Cerebellum (tissue), 4 donors: ENCODE measurements at places on chromosomes 6 and 20. TPM values are rescaled to one million over a fixed set of nuclear protein-coding genes. Genes with fewer than 3 reads are reported as not detected.

The TCP11 gene
- not detected for total RNA-seq

DNA sequence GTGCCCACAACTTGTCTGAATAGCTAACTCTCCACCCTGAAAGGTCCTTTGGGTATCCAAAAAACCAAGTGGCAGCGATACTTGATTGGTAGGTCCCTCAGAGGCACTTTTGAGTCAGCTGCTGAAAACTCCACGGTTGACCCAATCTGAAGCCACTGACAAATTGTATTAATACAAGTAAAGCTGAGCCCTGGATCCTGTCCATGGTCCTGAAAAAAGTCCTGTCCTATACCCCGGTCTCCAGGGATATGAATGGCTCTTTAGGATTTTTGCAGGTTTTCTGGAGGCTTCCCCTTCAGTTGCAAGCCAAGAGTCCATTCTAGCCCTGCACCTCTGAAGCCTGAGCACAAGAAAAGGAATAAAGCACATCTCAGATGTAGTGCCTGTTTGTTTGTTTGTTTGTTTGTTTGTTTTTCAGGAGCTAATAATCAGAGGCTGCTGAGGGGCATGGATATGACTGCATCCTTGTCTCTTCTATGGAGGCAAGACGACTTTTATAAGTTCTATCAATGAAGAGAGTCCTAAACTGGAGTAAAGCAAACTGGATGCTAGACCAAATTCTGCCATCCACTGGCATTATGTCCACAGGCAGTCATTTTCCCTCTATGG lies 1.7 kb upstream of the SLC12A5 start:
- DNase-seq: no peak

GRCh38 chr20:21189761-21190523 lies 64.1 kb downstream of the KIZ start:
- no peak for DNase-seq

The MOG gene
- 0.18 TPM for total RNA-seq

GRCh38 chr6:1524040-1524480 lies 85.7 kb upstream of the FOXC1 start:
- peak; percentile 41 for DNase-seq

- DNase-seq: peak; percentile 48
Measured at GRCh38 chr20:36435592-36436541, 105.5 kb upstream of the MYL9 start.

GRCh38 chr6:139955366-139956155 lies 581.1 kb upstream of the CITED2 start:
- DNase-seq: no peak

GRCh38 chr6:97819710-97820109 lies 536.7 kb upstream of the MMS22L start:
- no peak for DNase-seq

GRCh38 chr20:49818816-49819215 lies 6.2 kb downstream of the SLC9A8 start:
- no peak for DNase-seq

The SAMD5 gene
- 15.5 TPM for total RNA-seq

DNA sequence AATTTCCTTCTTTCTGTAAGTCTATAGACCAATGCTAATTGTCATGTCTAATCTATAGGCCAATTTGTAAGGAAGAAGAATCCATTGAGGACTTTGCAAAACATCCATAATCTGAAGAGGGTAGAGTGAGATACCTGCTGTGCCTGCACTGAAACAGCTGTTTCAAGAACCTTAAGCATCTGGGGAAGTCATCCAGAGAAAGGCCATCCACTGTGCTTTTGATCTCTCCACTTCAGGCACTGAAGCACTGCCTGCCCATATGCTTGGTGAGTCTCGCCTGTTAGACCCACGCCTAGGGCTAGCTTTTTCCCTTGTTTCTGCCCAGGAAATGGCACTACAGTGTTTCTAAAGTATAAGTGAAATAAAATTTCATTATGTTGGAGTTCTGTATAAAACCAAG lies 921.8 kb upstream of the EPHA7 start:
- DNase-seq: no peak

The TMC2 gene
- 3.7 TPM for total RNA-seq

GRCh38 chr20:38221119-38221589 lies 39.4 kb downstream of the KIAA1755 start:
- peak; percentile 27 for DNase-seq

DNA sequence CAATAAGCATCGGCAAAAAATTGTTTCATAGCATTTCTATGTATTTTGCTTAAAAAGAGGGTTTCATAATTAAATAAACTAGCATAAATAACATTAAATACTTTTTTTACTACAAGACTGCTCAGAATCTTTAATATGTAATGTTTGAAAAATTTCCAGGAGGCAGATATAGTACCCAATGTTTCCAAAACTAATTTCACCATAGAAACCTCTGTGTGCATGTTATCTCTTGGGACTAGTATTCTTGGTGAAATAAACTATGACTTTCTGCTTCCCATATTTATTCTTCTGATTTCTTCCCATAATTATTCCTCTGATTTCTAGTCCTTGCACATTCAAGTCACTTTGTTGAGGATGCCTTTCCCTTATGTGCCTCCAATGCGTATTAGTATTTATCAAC lies 94.5 kb downstream of the PTPRK start:
- DNase-seq: no peak

The SH3BGRL2 gene
- total RNA-seq: 26.1 TPM

The NHLRC1 gene
- 2.8 TPM for total RNA-seq

- no peak for DNase-seq
Measured at GRCh38 chr20:51062065-51062464, 39.2 kb upstream of the KCNG1 start.

DNA sequence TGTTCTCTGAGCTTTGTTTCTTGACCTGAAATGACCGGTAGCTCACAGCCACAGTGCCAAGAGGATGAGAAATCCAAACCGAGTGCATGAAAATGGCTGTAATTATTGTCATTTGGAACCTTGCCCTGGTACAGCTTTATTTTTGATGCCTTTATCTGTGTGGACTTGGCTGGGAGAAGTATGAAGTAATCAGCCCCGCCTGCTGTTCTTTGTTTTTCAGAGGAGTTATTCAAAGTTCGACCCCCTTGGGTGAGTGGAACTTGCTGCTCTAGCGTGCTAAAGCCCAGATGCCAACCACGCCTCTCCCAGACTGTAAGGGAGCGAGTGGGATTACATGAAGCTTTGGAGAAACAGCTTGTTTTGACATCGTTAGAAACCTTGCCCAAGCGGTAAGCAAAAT lies 48.3 kb downstream of the ECT2L start:
- DNase-seq: peak; percentile 27

GRCh38 chr6:23611776-23612381 lies 514.1 kb upstream of the NRSN1 start:
- DNase-seq: no peak

GRCh38 chr6:55713436-55713835 lies 134.4 kb upstream of the HMGCLL1 start:
- no peak for DNase-seq

DNA sequence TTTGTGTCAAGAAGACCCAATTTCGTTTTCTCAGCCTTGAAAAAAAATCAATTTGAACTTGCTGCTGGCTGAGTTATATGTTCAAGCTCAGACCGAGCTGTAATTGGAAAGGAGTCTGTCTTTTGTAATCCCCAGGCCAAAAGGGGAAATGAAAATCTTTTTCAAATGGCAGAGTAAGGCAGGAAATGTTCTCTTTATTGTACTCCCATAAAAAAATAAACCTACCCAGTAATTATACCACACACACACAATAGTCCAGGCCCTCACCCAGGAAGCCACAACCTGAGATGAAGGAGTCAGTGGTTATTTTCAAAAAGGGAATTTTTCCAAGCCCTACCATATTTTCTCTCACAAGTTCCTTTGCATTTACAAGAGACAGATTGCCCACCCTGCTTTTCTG lies 45.3 kb downstream of the CLIC5 start:
- no peak for DNase-seq

DNA sequence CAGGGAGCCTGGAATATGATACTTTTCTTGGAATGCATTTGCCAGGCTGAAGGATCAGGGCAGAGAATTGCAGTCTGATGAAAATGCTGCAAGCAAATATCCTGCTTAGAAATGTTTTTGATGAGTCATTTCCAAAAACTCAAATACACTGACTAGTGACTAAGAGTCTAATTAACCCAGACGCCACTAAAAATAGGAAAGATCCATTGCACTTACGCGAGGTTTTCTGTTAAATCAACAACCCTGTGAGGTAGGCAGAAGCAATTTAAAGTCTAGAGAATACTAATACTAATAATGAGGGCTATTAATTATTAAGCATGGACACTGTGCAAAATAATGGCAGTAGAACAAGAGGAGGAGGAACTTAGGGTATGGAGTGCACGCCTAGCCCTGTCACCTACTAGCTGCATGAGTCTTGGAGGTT lies 130.1 kb upstream of the DOK5 start:
- no peak for DNase-seq

The EEF1A2 gene
- 78.4 TPM for total RNA-seq

The RIPOR3 gene
- 2.7 TPM for total RNA-seq

DNA sequence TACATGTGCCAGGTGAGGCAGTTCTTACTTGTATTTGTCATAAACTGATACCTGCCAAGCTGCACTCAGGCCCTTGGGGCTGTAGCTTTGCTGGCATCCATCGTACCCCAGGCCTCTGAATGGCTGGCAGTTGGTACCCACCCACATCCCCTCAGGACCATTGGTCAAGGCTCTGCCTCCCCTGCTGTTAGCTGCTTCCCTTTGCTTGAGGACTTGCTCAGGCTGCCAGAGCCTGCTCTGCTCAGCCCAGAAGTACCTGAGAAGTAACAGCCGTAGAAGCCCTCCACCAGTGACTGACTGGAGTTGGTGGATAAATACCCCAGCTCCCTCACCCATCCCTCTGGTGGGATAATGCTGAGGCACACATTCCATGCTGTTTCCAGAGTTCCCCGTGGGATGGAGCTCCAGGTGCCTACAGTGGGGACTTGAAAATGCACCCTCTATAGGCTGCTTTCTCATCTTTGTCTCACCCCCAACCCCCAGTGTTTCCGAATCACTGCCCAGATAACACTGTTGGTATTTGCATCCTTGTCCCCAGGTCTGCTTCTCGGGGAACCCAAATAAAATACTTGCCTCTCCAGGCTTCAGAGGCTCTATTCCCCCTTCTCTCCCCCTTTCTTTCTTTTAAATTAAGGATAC lies 7.3 kb downstream of the EBF4 start:
- no peak for DNase-seq

The MAVS gene
- total RNA-seq: 14.6 TPM

The DACT2 gene
- total RNA-seq: 1.1 TPM

The GTSF1L gene
- not detected for total RNA-seq

GRCh38 chr6:16543521-16543920 lies 217.7 kb downstream of the ATXN1 start:
- no peak for DNase-seq
